ENCODE measurements at places on chromosomes 2 and 18.
A peak's percentile ranks its signal among the peaks of the same experiment; 100 is the strongest.

- DNase-seq = no peak
Measured at GRCh38 chr2:195863564-195863963, 205.1 kb downstream of the DNAH7 start.

GRCh38 chr2:127085317-127085681 is 21.7 kb downstream of the BIN1 start:
- DNase-seq = no peak

DNA sequence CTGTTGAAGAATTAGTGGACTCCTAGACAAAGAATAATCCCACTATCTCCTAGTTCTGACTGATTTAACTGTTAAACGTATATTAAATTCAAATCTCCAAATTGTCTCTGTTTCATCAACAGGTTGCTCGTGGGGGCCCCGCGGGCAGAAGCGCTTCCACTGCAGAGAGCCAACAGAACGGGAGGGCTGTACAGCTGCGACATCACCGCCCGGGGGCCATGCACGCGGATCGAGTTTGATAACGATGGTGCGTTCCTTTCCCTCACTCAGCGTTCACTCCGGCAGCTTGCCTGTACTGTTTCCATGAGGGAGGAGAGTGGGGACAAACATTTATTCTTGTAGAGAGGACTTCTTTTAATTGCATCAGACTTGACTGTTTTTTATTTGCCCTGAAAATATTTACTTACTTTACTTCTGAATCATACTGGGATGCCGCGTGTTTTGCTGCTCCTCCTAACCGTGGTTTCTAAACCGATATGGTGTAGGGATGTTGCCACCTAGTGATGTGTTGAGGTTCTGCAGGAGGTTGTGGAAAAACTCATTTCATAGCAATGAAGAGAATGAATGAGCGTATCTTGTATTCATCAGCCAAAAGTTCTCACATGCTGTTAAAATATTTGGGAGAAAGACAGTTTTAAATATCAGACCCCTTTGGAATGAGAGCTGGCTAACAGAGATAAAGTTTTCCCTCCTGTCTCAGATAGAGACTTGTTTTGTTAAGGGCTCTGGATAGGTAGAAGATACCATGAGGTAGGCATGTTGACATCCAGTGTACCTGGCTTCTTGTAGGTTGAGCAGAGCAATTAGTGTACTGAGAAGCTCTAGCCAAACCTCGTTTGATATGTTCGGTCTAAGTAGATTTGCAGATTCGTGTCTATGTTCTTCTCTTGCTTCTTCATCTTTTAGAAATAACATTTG is 38.3 kb downstream of the ITGA6 start:
- DNase-seq = no peak

GRCh38 chr2:50611351-50611871 is 420.5 kb downstream of the NRXN1 start:
- DNase-seq = no peak

- no peak for DNase-seq
Measured at GRCh38 chr2:241218131-241219029, 29.9 kb downstream of the ANO7 start.

- no peak for DNase-seq
Measured at GRCh38 chr2:174233771-174234275, 14.5 kb downstream of the OLA1 start.

DNA sequence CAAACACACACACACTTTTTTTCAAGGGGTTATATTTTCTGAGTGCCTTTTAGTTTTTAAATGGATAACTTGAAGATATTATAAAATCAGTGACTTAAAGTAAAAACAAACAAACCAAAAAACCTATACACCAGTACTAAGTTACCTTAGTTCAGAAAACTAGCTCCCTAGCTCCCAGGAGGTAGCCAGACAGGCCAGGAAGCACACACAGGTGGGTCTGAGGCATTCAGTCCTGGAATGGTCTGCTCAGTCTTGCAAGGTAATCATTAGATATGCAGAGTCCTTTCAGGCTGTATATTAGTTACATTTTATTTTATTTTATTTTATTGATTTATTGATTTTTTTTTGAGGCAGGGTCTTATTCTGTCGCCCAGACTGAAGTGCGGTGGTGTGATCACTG is 10.7 kb upstream of the DYNC2LI1 start:
- no peak for DNase-seq

GRCh38 chr2:133674433-133675331 is 106.4 kb upstream of the NCKAP5 start:
- no peak for DNase-seq

- no peak for DNase-seq
Measured at GRCh38 chr2:17626986-17627385, 86.5 kb downstream of the VSNL1 start.

DNA sequence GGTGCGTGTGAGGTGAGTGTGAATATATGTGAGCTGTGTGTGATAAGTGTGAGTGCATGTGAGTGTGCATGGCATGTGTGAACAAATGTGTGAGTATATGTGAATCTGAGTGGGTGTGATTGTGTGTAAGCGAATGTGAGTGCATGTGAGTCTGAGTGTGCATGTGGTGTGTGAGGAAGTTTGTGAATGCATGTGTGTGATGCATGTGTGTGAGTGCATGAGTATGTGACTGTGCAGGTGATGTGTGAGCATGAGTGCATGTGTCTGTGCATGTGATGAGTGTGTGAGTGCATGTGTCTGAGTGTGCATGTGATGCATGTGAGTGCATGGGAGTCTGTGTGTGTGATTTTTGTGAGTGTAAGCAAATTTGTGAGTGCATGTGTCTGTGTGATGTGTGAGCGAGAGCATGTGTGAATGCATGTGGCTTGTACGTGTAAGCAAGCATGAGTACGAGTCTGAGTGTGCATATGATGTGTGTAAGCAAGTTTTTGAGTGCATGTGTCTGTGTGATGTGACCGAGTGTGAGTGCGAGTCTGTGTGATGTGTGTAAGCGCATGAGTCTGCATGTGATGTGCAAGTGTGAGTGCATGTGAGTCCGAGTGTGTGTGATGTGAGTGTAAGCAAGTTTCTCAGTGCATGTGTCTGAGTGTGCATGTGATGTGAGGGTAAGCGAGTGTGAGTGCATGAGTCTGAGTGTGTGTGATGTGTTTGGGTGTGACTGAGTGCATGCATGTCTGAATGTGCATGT is 43.3 kb downstream of the COPS8 start:
- DNase-seq = no peak

GRCh38 chr2:2270808-2271415 is 60.2 kb downstream of the MYT1L start:
- DNase-seq = no peak

- DNase-seq = no peak
Measured at GRCh38 chr2:112339986-112340385, 64.6 kb downstream of the ZC3H6 start.

DNA sequence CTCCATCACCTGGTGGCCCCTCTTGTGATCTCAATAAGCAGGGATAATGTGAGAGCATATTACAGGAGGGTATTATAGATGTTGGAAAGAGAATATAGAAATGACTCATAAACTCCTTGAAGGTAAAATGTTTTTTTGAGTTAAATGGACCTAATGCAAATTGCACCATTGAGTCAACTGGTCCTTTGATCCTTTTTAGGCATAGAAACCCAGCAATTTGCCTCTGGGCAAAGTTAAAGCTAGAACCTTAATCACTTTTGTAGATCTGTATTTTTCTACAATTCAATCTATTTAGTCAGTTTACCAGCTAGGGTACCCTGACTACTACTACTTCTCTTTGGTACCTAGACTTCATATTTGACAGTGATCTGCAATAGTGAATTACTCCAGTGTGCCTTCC is 71.8 kb upstream of the RNF152 start:
- DNase-seq = no peak

DNA sequence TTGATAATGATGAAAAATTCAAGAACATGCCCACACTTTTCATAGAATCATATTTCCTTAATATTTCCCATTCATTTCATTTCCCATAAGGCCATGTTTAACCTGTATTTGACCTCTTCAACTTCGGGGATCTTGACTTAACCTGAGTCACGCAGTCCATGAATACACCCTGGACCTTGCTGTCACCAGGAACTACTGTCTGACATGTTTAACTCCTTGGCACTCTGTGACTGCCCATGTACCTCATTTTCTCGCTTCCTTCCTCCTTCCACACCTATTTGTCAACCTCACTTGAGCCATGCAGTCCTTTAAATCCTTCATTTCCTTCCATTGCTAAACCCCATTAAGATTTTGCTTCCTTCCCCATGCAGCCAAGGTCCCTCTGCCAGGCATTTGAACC is 16.3 kb downstream of the ABCB11 start:
- no peak for DNase-seq

DNA sequence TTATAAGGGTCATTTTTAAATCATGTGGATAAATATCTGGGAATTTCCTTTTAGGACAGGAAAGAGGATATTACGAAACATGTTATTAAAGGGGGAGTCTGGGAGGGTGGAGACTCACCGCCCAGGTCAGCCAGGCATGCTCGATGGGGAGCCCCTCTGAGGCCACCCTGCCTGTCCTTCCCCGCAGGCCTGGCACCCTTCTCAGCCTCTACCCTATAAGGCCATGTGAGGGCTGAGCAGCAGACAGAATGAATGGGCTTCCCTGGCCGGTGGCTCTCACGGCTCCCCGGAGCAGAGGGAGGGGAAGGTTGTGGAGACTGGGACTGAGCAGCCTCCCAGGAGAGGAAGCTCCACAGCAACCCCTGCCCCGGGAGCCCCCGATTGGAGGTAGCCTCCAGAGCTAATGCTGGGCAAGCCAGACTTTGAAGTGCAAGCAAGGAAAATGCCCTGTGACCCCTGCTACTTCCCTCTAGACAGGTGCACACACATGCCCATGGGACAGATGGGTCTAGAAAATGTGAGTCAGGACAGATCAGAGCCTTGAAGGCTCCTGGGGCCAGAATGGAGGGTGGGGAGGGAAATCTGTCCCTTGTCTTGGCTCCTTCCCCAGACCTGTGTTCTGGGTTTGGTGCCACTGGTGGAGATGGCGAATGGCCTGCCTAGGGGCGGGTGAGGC is 13.2 kb upstream of the ARMC9 start:
- no peak for DNase-seq

GRCh38 chr18:12656938-12657683 is 796 bp downstream of the SPIRE1 start:
- peak; percentile 70 for DNase-seq

GRCh38 chr2:45845566-45845965 is 194.1 kb downstream of the PRKCE start:
- DNase-seq = no peak

DNA sequence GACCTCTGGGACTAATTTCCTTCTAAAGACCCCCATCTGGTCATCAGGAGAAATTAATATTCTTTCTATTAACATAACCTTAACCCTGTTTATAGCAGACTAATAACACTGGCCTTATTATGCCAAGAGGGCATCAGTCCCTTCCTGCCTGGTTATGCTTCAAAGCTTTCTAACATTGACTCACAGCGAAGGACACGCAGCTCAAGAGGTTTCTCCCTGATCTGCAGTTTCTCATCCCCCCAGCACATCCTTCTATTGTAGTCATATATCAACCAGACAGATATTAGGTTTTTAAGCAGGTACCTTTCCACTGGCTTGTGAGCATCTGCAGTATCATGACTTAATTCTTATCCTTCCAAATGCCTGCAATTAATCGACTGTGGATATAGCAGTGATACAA is 100.0 kb upstream of the CXCR4 start:
- DNase-seq = no peak

DNA sequence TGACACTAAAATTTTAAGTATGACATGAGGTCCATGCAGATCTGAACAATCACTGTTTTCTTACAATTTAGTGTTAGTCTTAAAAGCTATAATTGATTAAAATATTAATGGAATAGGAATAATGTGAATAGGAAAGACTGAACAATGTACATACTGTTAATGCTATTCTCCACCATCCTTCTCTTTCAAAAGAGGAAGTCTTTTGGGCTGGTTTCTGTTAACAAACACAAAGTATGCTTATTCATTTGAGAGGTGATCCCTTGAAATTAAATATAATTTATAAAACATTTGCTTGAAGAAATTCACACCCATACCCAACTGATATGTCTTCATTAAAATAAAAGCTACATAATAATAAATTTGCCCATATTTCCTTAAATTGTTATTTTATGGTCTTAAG is 2.3 kb downstream of the STPG4 start:
- no peak for DNase-seq

DNA sequence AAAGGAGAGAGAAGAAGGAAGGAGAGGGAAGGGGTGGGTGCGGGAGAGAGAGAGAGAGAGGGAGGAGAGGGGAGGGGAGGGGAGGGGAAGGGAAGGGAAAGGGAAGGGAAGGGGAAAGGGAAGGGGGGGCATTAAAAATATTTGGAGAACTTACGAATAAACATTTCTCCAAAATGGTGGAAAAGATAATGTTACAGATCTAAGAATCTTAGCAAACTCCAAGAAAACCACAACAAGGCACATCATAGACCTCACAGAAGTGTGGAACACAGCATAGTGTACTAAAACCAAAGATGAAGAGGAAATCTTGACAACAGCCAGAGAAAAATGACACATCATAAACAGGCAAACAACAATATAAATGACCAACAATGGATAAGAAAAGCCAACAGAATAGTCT is 83.1 kb downstream of the CRACDL start:
- DNase-seq = no peak

- DNase-seq = no peak
Measured at GRCh38 chr2:113038291-113038690, 14.4 kb downstream of the IL36B start.

DNA sequence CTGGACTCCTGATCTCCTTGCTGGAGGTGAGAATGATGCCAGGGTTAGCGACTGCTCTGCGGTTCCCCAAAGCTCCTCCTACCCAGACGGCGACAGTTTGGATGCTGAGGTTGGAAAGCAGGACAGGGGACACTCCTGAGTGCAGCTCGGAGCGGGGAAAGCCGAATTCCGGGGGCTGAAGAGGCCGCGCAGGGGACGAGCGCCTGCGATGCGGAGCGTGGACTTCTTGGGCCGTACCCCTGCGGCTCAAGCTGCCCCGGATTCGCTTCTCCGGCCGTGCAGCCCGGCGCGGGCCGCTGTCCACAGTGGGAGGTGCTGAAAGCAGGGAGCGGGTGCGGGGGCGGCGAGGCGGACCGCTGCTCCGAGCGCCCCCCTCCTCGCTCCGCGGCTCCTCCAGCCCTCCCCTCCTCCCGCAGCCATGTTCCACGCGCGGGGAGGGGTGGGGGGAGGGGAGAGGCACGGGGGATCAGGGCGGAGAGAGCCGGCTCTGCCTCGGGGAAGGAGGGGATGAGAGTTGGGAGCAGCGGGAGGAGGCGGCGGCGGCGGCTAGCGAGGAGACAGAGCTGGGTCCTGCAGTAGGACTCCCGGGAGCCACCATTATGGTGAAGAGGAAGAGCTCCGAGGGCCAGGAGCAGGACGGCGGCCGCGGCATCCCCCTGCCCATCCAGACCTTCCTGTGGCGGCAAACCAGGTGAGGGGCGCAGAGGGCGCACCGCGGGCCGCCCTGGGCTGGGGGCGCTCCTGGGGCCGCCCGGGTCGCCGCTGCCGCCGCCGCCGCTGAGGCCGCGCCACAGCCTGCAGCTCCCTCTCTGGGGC is at the start of gene UNC80:
Gene UNC80, plus strand, starts transcription at position 359 of the 816 bp plus-strand sequence. Its CDS starts 241 bp downstream, at position 600.
- DNase-seq = peak; percentile 90

DNA sequence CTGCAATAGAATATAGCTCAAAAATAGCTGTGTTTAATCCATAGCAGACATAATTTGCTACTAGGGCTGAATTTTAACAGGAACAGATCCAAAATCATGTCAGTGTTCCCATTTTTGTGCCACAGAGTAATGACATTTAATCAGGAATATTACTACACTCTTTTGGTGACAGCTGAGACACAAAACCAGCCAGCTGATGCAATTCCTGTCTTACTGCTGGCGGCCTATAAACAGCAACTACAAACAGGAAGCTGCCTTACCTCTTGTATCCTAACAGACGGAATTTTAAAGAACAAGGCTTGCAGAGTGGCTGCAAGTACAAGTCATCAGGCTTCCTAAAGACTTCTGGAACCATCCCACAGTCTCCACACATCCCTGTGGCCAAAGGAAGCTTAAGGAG is 218.1 kb downstream of the ZNF521 start:
- DNase-seq = no peak

GRCh38 chr2:10317646-10318045 is 14.9 kb downstream of the HPCAL1 start:
- no peak for DNase-seq
